ENCODE measurements at places on chromosomes 1 and 21. TPM values are rescaled to one million over a fixed set of nuclear protein-coding genes. Genes with fewer than 3 reads are reported as not detected.

TTLL7 gene
- 0.59 TPM for total RNA-seq

CDCA8 gene
- 1.3 TPM for total RNA-seq

DNA sequence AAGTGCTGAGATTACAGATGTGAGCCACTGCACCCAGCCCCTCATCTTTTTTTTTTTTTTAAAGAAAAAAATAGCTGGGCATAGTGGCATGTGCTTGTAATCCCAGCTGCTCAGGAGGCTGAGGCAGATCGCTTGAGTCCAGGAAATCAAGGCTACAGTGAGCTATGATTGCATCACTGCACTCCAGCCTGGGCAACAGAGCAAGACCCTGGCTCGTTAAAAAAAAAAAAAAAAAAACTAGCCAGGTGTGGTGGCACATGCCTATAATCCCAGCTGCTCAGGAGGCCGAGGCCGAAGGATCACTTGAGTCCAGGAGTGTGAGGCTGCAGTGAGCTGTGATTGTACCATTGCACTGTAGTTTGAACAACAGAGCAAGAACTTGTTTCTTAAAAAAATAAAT lies 13.8 kb downstream of the SZRD1 start:
- no peak for DNase-seq

GRCh38 chr1:97378596-97378995 lies 542.2 kb downstream of the DPYD start:
- no peak for DNase-seq

DNA sequence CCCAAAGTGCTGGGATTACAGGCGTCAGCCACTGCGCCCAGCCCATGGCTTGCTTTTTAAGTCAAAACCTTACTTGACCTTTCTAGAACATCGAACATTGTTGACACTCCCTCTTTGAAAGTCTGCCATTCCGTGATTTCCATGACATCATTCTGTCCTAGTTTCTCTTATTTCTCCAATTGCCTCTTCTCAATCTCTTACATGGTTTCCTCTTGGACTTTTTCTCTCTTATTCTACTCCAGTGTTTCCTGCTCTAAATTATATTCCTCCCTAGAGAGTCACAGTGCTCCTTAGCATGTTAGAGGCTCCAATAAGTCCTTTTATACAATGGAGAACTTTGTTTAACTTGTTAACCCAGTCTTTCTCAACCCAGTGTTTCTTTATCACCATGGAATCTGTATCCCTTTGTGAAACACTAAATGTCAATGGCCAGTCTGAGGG lies 25.5 kb downstream of the JAM2 start:
- no peak for DNase-seq

DNA sequence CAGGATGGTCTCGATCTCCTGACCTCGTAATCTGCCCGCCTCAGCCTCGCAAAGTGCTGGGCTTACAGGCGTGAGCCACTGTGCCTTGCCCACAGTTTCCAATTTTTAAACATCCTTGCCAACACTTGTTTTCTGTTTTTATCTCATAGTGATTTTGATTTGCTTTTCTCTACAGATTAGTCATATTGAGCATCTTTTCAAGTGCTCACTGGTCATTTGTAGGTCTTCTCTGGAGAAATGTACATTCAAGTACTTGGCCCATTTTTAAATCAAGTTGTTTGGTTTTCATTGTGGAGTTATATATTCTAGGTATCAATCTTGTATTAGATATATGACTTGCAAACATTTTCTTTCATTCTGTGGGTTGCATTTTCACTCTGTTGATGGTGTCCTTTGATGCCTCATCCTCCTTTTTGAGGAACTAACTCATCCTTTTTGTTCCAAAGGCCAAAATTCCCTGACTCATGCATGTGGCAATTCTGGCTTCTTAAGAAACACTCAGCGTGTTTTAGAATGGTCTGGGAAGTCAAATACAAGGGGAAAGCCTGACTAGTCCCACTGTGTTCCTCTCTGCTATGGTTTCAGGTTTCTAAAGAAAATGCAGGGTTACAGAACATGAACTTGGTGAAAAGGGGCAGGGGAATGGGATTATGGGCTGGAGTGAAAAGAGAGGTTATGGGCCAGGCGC lies 37.3 kb downstream of the PTAFR start:
- no peak for DNase-seq

DNA sequence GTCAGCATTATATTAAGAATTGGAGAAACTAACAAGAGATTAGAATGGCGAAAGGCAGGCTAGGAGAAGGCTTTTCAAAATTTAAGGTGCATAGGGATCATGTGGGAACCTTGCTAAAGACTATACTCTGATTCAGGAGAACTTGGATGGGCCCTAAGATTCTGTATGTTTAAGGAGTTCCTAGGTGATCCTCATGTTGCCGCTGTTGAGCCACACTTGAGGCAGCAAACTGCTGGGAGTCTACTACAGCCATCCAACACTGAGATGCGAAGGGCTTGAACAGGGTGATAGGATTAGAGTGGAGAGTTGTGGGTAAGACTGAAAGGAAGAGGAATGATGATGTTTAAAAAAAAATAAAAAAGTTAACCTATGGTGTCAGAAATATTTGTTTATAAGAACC lies 1013.2 kb downstream of the MRPL39 start:
- no peak for DNase-seq

DNA sequence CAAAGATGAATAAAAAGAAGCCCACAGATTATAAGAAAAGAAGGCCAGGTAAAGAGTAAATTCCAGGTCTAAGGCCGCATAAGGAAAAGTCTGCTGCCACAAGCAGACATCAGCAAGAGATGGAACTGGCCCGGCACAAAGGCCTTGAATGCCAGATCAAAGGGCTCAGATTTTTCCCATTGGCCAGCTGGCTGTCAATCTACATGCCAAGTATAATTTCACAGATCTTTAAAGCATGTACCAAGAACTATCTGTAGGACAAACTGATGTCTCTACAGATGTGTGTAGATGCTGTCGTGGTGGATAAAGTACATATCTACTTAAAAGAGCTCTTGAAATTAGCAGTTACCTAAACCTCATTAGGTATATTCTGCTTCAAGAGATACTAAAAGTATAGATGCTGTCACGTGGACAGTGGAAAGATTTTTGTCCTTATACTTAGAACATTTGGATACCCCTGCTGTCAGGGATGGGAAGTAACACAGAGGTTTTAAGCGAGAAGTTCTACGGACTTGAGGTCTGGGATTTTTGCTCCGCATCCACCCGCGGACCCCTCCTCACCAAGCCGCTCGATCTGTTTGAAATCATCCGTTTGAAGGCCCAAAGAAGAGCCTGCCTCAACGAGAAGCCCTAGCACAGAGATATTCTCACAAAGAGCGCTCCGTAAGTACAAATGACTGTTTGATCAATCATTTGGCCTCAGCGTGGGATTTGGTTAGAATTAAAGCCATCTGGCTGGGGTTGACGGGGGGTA lies 10.1 kb downstream of the GLIS1 start:
- DNase-seq = no peak

DNA sequence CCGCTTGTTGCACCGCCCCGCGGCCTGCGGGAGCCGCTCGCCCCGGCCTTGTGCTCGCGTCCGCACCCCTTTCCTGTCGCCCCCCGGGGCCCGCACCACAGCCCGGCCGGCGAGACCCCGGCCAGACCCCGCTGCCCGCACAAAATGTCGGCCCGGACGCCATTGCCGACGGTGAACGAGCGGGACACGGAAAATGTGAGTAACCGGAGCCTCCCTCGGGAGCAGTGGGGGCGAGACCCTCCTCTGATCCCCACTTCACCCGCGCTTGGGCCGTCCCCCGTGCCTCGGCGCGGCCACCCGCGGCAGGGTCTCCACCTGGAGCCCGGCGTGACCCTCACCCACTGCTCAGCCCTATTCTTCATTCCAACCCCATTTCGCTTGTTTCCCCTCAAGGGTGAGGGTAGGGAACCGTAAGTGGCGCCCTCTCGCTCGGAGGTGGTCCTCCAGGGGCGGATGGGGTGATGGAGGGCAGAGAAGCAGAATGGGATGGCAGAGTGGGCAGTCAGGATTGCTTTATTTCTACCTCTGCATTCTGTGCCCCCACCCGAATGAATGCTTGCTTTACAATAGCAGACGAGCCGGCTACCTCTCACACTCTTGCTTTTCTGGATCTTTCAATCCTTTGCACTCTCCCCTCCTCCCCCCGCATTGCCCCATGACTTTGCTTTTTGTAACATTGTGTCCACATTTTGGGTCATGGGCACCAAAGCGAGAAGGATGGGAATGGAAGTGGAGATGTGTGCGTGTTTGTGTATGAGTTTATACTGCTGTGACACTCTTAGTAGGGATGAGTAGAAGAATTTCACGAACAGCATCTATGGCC lies 954 bp downstream of the MARK1 start:
- DNase-seq = no peak

- no peak for DNase-seq
Measured at GRCh38 chr1:247472035-247472434, 14.1 kb upstream of the OR2B11 start.

DNA sequence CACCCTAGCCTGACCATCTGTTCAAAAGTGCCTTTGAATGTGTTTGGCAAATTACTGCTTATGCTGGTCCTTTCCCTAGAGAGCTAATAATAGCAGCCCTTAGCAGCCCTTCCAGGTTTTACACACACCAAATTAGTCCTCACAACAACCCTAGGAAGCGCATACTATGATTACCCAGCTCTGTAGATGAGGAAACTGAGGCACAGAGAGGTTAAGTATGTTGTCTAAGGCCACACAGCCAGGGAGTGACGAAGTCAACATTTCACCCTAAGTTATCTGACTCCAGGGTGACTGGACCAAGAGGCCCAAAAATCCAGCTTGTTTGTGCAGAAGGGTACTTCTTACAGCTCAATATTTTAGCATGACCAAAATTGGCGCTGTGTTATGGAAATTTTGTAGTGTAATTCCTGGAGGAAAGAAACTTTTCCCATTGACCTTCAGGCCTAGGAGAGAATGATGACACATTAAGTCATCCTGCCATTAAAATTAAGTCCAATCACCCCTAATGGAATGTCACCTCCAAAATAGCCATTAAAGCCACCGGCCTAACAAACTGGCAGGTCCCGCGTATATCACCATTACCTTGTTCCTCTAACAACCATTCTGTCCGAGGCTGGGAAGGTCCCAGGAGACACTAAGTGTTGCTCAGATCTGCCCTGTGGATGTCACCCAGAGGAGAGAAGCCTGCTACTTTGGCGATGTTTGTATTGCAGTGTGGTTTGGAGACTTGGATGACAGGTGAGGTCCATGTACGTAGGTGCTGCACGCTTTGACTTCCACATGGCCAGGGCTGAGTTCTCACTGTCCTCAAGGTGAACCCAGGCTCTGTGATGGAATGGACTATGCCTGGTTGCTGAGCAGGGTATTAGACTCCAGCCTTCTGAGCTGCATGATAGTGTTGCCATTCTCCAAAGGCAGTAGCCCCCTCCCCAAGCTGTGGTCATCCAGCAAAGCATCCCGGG lies 258.3 kb downstream of the TOMM20 start:
- no peak for DNase-seq

DNA sequence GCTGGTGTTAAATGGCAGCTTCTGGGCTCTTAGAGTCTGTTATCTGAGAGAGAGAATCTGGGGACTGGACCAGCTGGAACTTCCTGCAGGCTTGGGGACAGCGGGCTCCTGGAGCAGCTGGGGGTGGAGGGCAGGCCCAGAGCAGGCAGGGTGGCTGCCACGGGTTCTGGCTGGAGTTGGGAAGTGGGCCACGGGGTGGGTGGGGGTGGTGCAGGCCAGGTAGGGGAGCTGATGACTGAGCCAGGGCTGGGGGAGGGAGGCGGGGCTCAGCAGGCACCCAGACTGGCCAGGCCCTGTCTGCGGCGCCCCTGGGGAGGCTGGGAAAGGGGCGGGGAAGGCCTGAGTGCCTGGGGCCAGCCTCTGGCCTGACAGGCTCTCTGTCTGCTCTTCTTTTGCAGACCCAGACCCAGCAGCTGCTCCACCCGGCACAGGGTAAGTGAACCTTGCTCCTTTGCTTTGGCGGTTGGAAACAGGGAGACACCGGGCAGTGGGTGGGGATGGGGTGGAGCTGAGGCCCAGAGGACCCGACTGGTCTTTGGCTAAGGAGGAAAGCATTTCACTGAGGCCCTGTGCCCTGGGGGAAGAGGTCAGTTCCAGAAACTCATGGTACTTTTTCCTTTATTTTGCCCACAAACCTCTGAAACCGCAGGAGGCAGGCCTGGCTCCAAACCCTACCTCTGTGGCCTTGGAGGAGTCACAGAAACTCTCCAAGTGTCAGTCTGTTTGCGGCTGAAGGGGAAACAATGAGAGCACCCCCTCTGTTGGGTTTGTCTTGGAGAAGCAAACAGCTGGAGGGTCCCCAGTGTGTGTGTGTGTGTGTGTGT lies 48.8 kb downstream of the ARHGEF10L start:
- no peak for DNase-seq

- no peak for DNase-seq
Measured at GRCh38 chr1:42739753-42740700, at the start of gene CLDN19. TSS of gene CLDN19 (minus strand) at chr1:42740236. CDS start at chr1:42740063, 173 bp downstream.

Measured in CD4-positive, CD25-positive, alpha-beta regulatory T cell (primary cell).